ENCODE measurements at places on chromosomes 3 and 15.

- peak; percentile 63 for DNase-seq
These were observed 462 bp downstream of the EDEM1 start for GRCh38 chr3:5187920-5188418.

DNA sequence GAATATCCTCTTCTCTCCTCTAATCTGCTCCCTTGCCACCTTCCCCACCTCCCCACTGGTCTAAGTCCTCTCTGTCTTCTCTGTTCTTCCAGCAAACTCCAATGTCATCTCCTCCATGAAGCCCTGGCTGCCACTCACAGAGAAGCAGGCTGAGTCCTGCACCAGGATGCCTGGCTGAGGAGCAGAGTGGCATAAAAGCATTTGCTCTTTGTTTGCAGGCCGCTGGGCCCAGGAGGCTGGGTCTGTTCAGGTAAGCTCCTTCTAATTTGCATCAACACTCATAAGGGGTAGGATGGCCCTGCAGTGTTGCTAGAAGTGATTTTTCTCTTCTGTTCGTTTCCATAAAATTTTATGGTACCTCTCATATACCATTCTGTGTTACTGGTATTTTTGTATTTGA lies 43.2 kb upstream of the KLHL25 start:
- DNase-seq, result no peak

DNA sequence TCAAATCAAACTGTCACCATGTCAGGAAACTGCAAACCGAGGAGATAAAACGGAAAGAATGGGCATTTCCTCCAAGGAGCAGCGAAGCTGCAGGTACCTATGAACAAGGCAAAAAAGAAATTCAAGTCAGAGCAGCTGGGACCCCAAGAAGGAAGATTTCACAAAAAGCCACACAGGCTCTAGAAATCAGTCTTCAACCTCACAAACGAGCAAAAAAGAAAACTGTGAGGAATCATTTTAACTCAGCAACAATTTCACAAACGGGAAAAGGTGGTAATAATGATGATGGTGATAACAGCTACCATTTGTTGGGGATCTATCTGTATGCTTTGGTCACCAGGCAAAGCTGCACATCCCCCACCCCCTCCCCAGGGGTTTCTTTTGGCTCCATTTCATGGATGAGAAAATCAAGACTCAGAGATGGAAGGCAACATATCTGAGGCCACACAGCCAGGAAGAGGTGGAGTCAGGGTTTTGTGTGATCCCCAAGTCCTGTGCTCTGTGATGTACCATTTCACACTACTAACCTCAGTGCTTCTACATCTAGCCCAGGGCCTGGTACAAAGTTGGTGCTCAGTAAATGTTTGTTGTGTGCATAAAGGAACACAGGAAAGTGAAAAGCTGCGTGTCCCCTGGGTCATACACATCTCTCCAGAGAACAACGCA lies 109.9 kb downstream of the IQSEC1 start:
- DNase-seq, result no peak

- no peak for DNase-seq
These were observed 55.6 kb upstream of the BNC1 start for GRCh38 chr15:83340087-83340486.
